AG04450 (cell line): ENCODE measurements at places on chromosomes 16 and 17.

DNA sequence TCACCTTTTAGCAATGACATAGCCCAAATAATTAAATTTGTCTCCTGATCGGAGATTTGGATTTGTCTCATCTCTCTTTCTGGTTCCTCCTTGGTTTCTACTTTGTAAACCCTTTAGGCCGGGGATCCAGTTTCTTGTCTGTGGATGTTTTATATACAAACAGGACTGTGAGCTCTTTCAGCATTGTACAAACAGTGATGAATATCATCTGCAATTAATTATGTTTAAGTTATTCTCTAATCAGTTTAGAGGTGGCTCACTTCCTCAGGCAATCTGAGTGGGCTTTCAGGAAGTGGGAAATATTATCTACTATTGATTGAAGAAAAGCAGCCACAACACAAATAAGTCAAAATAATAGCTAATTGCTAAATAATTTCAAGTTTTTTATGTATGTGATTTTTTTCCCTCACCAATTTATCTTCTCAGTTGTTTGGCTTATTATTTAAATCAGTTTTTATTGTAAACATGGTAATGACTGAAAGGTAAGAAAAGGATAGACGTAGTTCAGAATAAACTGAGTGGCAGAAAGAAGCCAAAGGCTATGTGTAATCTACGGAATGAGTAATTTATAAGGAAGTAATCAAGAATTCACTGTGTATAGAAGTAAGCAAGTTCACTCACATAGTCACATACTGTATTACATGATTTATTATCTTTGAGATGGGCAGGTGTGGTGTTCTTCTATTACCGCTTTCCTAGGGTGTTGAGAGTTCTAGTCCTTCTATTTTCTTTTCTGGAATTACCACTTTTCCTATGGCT is 3.4 kb upstream of the ABCC11 start:
- DNase-seq: no peak

DNA sequence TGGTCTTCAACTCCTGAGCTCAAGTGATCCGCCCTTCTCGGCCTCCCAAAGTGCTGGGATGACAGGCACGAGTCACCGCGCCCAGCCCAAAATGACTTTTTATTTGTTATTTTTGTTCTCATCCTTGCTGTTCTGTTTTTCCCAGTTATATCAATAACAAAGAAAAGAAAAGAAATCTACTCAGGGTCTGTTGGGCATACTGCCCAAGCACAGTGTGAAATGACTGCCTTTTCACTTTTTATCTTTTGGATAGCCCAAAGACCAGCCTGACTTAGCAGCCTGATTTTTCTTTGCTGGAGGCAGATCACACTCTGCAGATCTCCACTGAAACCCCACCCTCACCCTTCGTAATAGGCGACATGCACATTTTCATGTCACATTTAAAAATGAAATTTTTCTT is 493.2 kb downstream of the MAF start:
- no peak for DNase-seq

DNA sequence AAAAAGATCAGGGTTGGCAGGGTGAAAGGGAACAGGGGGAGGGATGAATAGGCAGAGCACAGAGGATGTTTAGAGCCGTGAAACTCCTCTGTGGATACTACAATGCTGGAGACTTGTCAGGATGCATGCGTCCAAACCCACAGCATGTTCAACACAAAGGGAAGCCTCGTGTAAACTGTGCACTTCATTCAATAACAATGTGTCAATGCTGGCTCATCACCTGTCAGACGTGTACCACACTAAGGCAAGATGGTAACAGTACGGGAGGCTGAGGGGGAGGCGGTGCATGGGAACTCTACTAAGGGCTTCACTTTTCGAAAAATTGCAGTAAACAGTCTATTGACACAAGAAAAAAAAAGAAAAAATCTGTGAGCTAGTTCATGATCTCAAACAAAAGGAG is 63.7 kb downstream of the C16orf95 start:
- no peak for DNase-seq

GRCh38 chr17:75540923-75541503 is 15.5 kb downstream of the LLGL2 start:
- DNase-seq: no peak

DNA sequence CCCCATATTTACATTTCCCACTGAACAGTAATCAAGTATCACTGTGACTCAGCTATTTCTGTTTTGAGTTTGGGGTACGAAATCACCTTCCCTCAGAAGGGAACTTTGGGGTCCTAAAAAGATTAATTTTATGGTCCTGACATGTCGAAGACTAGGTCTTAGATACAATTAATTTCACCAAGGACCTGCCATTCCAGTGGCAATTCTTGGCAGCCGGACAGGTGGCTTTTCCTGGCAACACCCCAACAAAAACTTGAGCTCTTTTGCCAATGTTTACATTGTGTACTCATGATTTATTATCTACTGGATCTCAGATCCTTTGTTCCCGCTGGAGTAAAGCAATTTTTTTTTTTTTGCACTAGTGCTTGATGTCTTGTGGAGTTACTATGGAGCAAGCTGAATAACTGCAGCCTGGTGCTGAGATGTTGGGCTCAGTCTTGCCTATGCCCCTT is 14.4 kb downstream of the SLFN5 start:
- no peak for DNase-seq

DNA sequence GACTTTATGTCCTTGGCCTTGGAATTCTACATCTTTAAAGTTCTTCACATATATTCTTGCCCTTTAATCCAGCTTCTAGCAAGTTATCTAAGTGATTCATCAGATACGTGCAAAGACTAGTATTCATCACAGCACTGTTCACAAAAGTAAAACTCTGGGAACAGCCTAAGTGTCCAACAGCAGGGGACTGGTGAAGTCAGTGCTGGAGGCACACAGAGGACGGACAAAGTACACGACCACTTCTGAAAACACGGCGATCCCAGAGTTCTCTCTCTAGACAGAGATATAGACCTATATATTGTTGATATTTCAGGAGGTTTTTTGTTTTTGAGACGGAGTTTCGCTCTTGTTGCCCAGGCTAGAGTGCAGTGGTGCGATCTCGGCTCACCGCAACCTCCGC is 12.8 kb downstream of the CTRB1 start:
- DNase-seq: no peak
